G401 (cell line): ENCODE measurements at places on chromosomes 2 and 18. TPM values are rescaled to one million over a fixed set of nuclear protein-coding genes. Genes with fewer than 3 reads are reported as not detected.

DNA sequence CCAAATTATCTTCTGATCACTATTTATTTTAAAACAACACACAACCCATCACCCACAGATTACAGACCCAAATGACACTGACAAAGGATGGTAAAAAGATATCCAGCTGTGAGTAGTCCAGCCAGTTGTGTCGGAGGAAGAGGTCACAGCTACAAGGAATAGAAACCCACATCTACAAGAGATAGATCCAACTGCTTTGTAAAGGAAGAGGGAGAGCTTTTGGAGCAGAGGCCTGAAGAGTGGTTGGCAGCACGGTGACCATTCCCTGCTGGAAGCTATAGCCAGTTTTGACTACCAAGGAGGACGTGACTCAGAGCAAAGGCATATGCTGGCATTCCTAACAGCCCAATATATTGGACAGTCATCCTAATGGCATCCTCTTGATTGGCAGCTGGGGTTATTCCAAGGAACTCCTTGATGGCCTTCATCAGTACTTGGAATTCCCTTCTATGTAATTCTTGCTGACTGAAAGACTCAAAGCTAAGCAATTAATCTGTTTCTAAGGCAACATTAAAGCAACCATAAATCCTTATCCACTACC, 17.1 kb downstream of the SLC8A1 start:
- DNase-seq, result no peak

DNA sequence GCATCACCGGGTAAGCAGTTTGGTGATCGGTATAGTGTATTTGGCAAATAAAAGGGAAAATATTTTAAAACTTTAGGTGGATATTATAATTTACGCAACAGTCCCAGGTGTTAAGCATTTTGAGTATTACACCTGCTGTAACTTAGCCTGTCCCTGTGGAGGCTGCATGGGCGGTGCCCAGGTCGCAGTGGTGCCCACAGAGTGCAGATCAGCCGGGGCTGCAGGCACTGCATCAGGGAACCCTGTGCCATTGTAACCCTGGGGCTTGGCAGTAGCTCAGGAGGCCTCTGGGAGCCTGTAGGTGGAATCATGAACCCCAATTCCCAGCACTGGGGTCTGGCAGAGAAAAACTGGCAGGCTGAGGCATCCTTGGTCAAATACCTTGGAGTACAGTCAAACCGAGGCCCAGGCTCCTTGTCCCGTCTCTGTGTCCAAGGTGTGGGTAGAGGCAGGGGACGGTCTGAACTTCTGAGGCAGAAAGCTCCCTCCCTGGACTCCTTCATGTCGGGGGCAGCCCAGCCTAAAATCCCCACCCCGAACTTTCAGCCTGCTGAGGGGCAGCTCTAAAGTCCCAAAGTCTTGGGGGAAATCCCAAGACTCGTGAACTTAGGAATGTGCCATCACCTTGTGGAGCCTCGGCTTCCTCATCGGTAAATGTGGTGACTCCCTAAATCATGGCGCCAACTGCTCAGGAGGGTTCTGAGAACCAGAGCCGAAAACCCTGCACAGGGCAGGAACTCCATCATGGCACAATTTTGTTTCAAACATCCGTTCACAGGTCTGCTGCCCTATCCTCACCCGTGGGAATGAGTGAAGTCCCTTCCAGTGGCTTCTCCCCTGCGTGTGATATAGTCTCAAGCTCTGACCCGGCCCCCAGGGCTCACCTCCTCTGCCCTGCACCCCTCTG, 85.7 kb downstream of the INHBB start:
- DNase-seq, result no peak

GRCh38 chr2:35428548-35428947, 927.0 kb upstream of the CRIM1 start:
- no peak for DNase-seq

GRCh38 chr18:26777351-26778053, 88.0 kb downstream of the AQP4 start:
- DNase-seq, result no peak

GRCh38 chr18:76967721-76968472, 145.5 kb downstream of the ZNF236 start:
- no peak for DNase-seq

DNA sequence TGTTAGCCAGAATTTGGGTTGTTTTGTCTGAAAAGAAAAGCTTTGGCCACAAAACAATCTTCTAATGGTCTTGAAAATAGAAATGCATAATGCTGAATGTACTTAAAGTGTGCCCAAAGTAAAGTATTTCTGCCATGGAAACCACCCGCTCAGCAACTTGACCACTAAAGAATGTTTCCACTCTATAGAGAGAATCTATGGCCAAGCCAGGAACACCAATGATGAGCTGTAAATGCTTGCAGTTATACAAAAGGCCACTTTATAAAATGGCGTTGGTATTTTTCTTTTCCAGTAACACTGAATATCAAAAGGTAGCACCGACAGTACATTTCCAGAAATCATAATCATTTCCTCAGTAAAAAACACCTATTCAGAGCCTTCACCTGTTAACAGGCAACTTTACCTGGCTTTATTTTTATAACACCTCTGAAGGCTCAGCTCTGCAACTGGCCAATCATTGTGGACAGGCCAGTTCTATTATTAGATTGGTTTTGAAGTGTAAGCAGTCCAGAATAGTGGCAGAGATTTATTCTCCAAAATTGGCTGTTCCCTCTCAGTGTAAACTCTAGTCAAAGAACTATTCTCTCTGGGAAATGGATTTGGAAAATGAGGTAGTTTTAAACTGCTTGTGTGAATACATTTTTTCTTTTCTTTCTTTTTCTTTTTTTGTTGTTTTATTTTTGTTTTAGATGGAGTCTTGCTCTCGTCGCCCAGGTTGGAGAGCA, 36.1 kb downstream of the SLC40A1 start:
- no peak for DNase-seq

- DNase-seq, result no peak
Measured at GRCh38 chr2:46392561-46393346, 86.6 kb upstream of the TMEM247 start.

DNA sequence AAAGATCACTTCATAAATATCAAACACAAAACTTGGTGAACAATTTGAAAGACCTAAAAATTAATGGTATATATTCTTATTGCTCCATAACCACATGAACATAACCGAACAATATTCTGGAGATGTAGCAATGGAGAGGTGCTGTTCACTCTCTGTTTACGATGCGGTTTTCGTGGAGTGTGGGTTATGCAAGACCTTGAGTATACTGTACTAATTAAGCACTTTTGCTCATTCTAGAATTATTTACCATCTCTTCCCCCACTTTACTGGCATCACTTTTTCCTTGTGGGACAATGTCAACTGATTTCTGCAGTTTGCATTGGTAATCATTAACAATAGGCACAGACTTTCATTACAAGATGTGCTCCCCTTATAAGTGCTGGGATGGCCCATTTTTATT, 97.6 kb downstream of the RAPH1 start:
- no peak for DNase-seq

GRCh38 chr2:135063210-135063609, 11.1 kb downstream of the RAB3GAP1 start:
- DNase-seq, result no peak

- DNase-seq, result peak; percentile 63
Measured at GRCh38 chr18:63963615-63964256, 6.1 kb upstream of the SERPINB8 start.

GRCh38 chr2:170525566-170525900, 189.6 kb upstream of the SP5 start:
- peak; percentile 18 for DNase-seq

- DNase-seq, result no peak
Measured at GRCh38 chr18:78683191-78684010, 296.2 kb upstream of the SALL3 start.

- no peak for DNase-seq
Measured at GRCh38 chr2:55732854-55733253, 39.2 kb upstream of the PNPT1 start.

- DNase-seq, result no peak
Measured at GRCh38 chr2:234420408-234420807, 76.5 kb downstream of the ARL4C start.

GRCh38 chr2:38409156-38410102, 32.4 kb upstream of the ATL2 start:
- DNase-seq, result peak; percentile 10

- DNase-seq, result peak; percentile 5
Measured at GRCh38 chr2:118061135-118061955, 26.9 kb upstream of the INSIG2 start.

DNA sequence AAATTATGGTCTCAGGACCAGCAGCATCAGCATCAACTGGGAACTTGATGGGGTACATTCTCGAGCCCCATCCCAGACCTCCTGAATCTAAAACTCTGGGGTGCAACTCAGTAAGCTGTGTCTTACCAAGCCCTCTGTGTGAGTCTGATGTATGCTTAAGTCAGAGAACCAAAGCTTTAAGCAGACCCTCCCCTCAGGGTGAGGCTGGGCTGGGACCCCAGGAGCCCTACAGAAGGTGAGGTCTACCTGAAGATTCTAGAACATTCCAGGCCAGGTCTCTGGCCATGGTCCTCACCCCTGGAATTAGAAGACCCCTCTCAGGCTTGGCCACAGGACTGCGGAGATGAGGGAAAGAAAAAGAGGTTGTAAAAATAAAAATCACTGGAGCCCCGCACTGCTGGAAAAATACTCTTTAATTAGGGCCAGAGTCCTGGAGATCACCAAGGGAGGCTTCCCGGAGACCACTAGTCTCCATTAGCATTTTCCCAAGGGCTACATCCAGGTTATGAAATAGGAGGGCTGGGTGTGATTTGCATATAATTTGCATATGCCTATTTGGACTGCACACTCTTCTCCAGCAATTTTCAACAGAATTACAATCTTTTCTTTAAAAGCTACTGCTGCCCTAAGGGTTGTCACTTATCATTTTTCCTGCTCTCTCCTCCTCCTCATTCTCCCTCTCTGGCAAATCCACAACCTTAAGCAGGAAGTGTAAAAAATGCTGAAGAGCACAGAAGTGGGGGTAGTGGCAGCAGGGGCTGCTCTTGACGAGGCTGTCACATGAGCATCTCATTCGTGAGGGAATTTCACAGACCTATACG, 100.2 kb downstream of the ZBTB7C start:
- DNase-seq, result no peak

GRCh38 chr2:121075006-121075551, 209.9 kb downstream of the TFCP2L1 start:
- peak; percentile 68 for DNase-seq

DNA sequence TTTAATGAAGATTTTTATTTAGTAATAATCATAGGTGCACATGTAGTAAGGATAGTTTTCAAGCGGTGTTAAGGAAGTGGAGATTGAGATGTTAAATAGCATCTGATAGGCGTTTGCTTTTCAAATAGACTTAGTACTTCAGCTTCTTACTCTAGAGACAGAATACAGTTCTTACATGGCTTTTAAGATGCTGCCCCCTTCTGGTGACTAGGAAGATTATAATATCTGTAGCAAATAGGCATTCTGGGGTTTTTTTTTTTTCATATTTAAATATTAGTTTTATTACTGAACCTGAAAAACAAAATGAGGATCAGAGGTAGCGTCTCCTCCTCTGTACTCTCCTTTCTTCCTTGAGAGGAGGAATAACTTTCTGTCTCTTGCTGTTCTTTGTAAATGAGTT, 100.2 kb downstream of the AGAP1 start:
- DNase-seq, result peak; percentile 88

DNA sequence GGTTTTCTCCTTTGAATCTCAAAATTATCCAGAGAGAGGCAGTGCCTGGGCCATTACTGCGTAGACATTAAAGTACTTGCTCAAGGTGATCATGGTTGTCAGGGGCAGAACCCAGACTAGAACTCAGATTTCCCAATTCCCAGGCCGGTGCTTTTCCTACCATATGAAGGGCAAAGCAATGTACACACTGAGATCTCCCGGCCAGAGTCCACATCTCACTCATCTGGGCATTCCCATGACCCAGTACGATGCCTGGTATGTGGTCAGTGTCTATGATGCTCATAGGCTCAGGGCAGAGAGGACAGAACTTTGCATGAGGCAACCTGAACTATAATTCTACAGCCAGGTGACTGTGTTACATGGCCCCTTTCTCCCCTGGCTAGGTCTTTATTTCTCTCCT, 531.4 kb downstream of the TDRD15 start:
- DNase-seq, result no peak

- DNase-seq, result no peak
Measured at GRCh38 chr2:146817613-146818012, 1027.2 kb upstream of the ACVR2A start.

- DNase-seq, result no peak
Measured at GRCh38 chr2:16223161-16223840, 283.0 kb downstream of the MYCN start.

GRCh38 chr2:37854676-37855282, 70.3 kb upstream of the RMDN2 start:
- DNase-seq, result no peak

GRCh38 chr2:120715941-120716340, 19.7 kb upstream of the GLI2 start:
- DNase-seq, result no peak

GRCh38 chr2:211404098-211404497, 847.7 kb downstream of the CPS1 start:
- no peak for DNase-seq

DNA sequence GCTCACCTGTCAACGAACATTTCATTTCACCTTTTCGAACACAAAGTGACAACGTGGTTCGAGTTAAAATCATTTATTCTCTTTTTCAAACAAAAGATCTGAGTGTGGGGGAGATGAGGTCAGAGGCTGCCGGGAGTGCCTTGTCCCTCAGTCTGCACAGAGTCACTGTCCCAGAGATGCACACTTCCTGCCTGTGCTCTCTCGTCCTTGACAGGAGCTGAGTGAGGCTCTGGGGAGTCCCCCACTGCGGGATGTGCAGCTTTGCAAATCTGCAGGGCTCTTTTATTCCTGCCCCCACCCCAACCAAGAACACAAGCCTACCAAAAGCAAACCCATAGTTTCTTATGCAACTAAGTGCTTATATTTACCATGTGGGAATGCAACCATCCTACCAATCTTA, 497.8 kb downstream of the EIPR1 start:
- no peak for DNase-seq

- no peak for DNase-seq
Measured at GRCh38 chr18:25538175-25538922, 186.4 kb upstream of the ZNF521 start.

- peak; percentile 91 for DNase-seq
Measured at GRCh38 chr2:161625314-161625919, 1.2 kb downstream of the SLC4A10 start.

Gene ATIC
- total RNA-seq, result 31.8 and 60.6 TPM in 2 replicates

Gene BOLL
- total RNA-seq, result not detected in 2 replicates

Gene LHCGR
- total RNA-seq, result not detected in 2 replicates

Gene FSIP2
- total RNA-seq, result not detected in 2 replicates

Gene ERCC3
- total RNA-seq, result 38.4 and 54.4 TPM in 2 replicates

Gene SGO2
- 2.6 and 8.6 TPM in 2 replicates for total RNA-seq

Gene SLC30A3
- 1.3 and 2.6 TPM in 2 replicates for total RNA-seq

Gene ZNF521
- 29.4 and 87.6 TPM in 2 replicates for total RNA-seq

Gene UPP2
- not detected in 2 replicates for total RNA-seq

Gene KLHL41
- 0.10 TPM in 1 of 2 replicates, not detected in the other for total RNA-seq

Gene YIPF4
- 5.8 and 16.1 TPM in 2 replicates for total RNA-seq

Gene DIPK1C
- total RNA-seq, result not detected in 2 replicates

Gene DNER
- not detected in 2 replicates for total RNA-seq

Gene PIEZO2
- total RNA-seq, result not detected in 2 replicates

Gene CIB4
- not detected in 2 replicates for total RNA-seq

Gene CXCR2
- not detected in 2 replicates for total RNA-seq

Gene MC5R
- not detected in 2 replicates for total RNA-seq

Gene REG3G
- total RNA-seq, result not detected in 2 replicates
